Daoy (cell line): ENCODE measurements at places on chromosomes 7 and 10. TPM values are rescaled to one million over a fixed set of nuclear protein-coding genes. Genes with fewer than 3 reads are reported as not detected.

The ARPC1A gene
- total RNA-seq, result 291 and 326 TPM in 2 replicates

The RTKN2 gene
- total RNA-seq, result 4.7 and 8.5 TPM in 2 replicates

GRCh38 chr7:84792231-84792893 lies 394.5 kb downstream of the SEMA3D start:
- peak; percentile 40 for DNase-seq

The PPP1R9A gene
- 2.6 and 8.6 TPM in 2 replicates for total RNA-seq

GRCh38 chr10:104334965-104335650 lies 3.2 kb downstream of the ITPRIP start:
- no peak for DNase-seq

GRCh38 chr10:111316722-111317212 lies 239.9 kb downstream of the ADRA2A start:
- no peak for DNase-seq

The TMEM209 gene
- total RNA-seq, result 30.9 and 46.7 TPM in 2 replicates

GRCh38 chr10:70660722-70661121 lies 11.6 kb upstream of the ADAMTS14 start:
- DNase-seq, result no peak

DNA sequence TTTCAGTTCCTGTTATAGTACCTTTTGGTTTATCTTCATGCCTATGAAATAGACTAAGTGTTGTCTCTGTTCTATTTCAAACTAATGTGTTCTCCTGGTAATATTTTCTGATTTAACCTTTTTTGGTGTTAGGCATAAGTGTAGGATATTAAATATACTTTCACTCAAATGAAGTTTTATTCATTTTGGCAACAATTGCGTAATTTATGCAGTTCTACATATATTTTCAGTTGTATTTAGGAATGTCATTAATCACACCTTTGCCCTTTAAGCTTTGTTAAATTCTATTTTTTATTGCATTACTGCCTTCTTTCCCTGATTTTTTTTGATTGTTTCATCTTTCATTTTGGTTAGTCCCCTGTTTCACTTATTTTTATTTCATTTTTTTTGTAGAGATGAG lies 47.3 kb downstream of the RSBN1L start:
- DNase-seq, result no peak

DNA sequence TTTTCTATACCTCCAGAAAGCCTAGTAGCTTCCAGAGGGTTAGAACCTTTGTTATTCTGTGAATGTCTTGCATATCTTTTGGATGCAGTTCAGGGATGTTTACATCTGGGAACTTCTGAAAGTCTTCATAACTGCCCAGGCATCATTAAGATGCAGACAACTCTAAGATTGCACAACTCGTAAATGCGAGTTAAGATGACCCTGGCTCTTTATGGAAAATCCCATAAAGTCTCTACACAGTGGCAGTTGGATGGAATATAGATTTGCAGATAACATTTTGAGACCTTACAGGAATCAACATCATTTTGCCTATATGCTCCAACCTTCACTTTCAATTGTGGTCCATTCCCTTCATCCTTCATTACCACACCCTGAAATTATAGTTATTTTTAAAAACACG lies 151.7 kb downstream of the CREB5 start:
- DNase-seq, result no peak

GRCh38 chr10:27035163-27035562 lies 65.1 kb downstream of the ANKRD26 start:
- no peak for DNase-seq

DNA sequence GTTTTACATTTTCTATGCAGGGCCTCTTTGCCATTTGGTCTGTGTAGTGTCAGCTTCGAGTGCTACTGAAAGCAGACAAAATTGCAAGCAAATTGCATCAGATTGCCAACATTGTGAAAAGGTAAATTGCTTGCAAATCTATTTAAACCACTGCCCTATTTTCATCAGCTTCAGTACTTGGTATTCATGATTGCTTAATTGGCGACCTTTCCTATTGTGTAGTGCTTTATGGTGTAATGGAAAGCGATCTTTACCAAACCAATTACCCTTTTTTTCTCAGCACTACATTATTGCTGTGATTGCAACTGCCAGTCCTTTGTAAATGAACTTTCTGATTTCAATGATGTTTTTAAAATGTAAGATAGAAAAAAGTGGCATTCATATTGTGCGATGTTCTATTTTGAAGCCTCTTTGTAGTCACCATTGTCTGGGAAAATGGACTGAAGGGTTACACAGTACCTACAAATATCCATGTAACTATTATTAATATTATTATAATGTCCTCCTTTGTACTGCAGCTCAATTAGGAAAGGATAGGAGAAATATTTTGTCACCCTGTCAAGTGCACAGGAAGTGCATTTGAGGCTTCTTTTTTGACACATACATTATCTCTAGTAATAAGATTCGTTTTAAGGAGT lies 177.7 kb upstream of the SP8 start:
- no peak for DNase-seq

DNA sequence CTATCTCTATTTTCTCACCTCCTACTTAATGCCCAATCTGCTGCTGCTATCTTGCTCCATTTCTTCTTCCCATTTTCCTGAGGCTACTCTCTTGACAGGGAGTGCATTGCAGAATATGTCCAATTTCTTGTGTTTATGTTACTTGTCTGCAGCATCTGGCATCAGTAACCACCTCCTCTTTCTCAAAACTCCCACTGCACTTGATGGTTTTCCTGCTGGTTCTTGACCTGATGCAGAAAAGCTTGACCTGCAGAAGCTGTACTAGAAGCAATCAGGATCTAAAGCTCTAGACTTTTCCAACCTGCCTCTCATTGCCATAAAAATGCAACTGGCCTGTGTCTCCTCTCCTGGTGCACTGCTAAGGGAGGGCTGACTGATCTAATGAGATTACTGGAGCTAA lies 287.8 kb downstream of the ZEB1 start:
- DNase-seq, result no peak

The PIK3CG gene
- total RNA-seq, result 0.86 and 1.5 TPM in 2 replicates

The AUTS2 gene
- total RNA-seq, result 5.5 and 13.9 TPM in 2 replicates

The PNLIP gene
- not detected in 2 replicates for total RNA-seq

The ARHGEF35 gene
- total RNA-seq, result 0.95 and 3.6 TPM in 2 replicates

GRCh38 chr7:468681-469562 lies 50.7 kb downstream of the PDGFA start:
- DNase-seq, result no peak

The INA gene
- total RNA-seq, result 0.46 and 1.1 TPM in 2 replicates

DNA sequence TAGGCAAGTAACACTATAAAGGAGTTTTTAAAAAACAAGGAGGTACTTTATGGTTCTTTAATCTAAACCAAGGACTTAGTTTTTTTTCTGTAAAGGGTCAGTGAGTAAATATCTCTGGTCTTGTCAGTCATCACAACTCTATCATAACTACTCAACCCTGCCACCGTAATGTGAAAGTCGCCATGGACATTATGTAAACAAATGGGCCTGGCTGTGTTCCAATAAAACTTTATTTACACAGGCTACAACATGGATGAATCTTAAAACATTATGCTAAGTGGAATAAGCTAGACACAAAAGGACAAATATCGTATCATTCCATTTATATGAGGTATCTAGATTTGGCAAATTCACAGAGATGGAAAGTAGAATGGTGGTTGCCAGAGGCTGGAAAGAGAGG lies 60.8 kb upstream of the SP4 start:
- peak; percentile 32 for DNase-seq

GRCh38 chr7:154338701-154339506 lies 286.7 kb downstream of the DPP6 start:
- no peak for DNase-seq

DNA sequence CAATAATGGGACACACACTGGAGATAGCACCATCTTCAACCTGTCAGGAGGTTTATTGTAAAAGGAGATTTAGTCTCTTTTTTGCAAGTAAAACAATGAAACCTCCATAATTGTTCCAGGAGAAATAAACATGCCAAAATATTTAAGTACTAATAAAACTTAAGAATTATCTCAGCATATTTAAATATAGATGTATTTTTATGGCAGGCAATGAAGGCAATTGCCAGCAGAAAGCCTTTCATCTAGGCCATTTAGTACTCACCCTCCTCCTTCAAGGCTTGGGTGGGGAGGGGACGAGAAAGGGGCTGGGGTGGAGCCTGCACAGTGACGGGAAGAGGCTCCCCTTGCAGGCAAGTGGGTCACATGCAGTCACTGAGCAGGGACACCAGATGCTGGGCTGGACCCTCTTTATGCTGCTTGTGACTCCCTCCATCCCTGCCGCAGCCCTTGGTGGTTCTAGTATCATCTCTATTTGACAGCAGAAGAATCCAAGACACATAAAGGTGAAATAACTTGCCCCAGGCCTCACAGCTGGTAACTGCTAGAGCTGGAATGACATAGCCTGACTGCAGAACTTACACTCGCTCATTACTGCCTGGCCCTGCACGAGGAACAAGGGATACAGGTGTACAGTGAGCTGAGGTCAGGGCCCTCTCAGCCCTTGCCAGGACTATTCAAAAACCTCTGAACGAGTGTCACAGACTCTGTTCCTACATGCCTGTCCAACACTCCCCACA lies 449.5 kb upstream of the ZMIZ1 start:
- no peak for DNase-seq

The IGFBP1 gene
- total RNA-seq, result 0.57 and 2.6 TPM in 2 replicates

DNA sequence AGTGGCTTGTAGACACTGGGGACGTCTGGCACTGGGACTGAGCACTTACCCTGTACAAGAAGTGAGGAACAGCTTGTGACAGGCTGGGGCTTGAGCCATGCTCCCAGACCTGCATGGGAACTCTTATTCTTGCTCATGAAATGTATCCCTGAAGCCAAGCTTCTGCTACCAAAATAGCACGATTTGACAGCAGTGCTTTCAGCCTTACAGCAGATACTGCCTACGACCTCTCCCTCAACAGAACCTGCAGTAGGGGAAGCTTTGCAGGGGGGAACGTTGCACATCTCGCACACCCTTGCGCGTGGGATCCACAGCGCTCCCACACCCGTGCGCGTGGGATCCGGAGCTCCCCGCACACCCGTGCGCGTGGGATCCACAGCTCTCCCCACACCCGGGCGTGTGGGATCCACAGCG lies 88.0 kb downstream of the CREM start:
- no peak for DNase-seq

The HTR7 gene
- total RNA-seq, result 19.4 and 22.9 TPM in 2 replicates

The LOXL4 gene
- 0.97 and 1.3 TPM in 2 replicates for total RNA-seq

DNA sequence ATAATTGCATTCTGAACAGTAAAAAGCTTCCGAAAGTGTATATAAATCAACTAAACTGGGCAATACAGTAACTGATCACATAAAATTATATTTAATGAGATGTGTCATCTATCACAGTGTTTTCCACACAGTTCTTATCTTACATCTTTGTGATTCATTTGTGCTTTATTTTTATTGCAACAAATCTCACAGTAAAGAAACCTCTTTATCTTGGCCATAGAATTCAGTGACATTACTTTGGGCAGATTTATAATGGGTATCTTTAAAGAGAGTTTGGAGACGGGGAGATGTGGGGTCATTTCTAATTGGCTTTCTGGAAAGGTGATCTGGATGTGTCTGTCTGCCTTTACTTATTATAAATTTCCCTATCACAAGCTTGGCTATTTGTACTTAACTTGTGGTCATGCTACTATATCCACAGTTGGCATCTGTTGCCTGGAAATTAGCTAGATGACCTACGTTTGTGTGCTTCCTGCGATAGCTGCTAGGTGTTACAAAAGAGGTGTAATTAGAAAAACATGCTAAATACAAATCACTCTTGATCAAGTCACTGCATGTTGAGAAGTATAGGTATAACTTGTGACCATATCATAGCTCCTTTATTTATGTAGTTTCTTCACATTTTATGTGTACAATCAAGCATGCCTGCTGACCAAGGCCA lies 123.8 kb downstream of the ARID5B start:
- DNase-seq, result no peak

- DNase-seq, result no peak
Observed at GRCh38 chr7:26507108-26507987, 215.7 kb downstream of the SNX10 start.

DNA sequence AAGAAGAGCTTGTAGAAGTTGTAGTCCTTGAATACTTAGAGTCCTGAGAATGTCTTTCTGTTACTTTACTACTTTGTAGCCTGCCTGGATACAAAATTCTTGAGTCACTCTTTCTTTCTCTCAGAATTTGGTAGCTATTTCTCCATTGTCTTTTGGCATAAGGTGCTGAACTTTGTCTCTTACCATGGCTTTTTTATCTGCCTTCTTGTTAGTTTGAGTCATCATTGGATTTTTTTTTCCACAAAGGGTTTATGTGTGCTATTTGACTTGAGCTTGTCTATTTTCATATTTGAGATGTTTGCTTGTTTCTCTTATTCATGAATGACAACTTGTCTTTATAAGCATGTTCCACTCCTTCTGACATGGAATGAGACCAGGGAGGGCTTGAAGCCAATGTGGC lies 74.5 kb upstream of the EXOC6 start:
- no peak for DNase-seq

GRCh38 chr7:13874783-13875182 lies 114.7 kb downstream of the ETV1 start:
- DNase-seq, result no peak

GRCh38 chr7:55939514-55940123 lies 12.1 kb upstream of the MRPS17 start:
- DNase-seq, result no peak
